Heart right ventricle (tissue), 16 donors: ENCODE measurements at places on chromosomes 6 and 20.

DNA sequence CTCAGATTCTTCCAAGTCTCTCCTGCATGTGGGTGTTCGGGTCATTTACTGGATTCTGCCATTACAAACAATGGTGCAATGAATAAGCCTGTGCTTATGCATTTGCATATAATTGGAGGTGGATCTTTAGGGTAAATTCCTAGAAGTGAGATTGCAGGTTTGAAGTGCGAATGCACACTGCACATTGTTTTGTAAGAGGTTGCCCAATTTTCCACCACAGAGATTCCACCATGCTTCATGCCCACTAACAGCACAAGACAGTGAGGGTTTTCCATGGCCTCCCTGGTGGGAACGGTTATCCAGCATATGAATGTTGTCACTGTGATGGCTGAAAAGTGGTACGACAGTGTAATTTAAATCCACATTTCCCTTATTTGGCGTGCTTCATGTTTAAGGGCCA, 178.8 kb upstream of the PMEPA1 start:
- DNase-seq, result no peak

DNA sequence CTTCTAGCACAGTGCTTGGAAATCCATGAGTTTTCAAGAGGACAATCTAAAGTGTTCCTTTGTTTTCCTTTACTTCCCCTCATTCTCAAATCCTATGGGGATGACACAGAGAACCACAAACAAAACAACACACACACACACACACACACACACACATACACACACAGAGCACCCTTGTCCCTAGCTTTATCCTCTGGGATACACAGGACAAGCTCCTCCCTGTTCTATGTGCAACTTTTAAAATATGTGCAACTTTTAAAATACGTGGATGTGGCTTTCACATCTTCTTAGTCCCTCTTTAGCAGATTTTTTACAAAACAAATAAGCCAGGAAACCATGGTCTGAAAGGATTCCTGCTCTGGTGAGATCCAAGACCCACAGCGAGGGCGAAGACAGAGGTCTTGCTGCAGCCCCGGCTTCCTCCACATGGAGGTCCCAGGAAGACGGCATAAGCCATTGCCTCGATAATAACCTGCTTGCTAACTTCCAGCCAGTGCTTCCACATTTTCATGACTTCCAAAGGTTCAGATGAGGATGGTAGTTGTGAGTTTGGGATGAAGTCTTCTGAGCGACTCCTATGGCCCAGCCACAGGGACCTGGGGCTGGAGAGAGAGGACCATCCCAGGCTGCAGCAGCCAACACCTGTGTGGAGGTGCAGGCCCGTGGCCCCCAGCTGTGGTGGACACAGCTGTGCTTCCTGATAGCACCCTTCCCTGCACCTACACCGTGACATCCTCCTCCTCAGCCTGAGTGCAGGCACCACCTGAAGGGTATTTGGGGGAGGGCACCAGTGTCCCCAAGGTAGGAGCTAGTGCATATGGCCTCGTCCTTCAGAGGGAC, 62.8 kb upstream of the CD93 start:
- no peak for DNase-seq

GRCh38 chr6:141641406-141641805, 491.3 kb upstream of the GJE1 start:
- DNase-seq, result no peak

- DNase-seq, result no peak
Observed at GRCh38 chr6:36840432-36841403, 1.5 kb upstream of the CPNE5 start.

GRCh38 chr6:13466304-13467215, 20.8 kb downstream of the GFOD1 start:
- no peak for DNase-seq

- DNase-seq, result no peak
Observed at GRCh38 chr20:36819659-36820058, 46.1 kb upstream of the DSN1 start.

DNA sequence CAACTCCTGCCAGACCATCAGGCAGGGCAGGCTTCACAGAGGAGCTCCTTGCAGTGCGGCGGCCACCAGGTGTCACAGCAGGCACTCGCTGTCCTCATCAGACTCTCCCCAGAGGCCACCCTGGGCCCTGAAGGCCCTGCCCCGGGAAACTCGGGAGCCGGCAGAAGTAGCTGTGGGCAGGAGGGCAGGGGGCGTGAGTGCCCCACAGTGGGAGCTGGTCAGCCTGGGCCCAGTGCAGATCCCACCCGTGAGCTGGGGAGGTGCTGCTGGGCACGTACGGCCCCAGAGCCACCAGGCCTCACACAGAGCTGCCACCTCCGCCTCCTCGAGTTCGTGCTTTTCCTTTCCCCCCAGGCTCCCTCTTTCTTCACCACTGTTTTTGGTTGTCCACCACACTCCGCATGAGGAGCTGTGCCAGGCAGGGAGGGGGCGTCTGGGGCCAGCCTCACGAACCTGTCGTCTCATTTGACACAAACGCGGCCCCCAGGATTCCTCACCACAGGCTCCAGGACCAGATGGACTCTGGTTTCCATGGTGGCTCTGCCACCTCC, 33.8 kb downstream of the FRMD1 start:
- peak; percentile 37 for DNase-seq

DNA sequence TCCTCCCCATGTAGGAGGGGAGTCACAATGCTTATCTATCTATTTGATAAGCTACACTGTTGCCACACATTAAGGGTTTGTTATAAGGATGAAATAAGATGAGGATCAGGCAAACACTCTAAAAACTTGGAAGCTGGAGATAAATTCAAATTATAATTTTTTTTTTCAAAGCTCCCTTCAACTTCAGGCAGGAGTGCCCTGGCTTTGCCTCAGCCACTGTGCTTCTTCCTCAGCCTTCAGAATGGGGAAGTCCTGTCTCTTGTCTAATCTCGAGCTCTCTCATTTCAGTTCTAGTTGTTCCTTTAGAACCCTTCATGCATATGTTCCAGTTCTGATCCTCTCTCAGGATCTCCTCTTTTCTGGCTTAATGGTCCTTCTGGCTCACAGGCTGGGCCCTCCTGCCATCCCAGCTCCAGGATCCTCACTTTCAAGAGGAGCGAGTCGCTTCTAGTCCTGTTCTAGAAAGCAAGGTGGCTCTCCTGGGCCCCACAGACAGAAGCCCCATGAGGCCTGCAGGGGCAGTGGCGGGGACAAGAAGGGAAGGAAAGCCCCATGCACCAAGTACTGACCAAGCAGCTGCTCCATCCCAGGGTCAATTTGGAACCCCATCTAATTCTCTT, 164.3 kb downstream of the VEGFA start:
- no peak for DNase-seq

- DNase-seq, result no peak
Observed at GRCh38 chr6:152313542-152314482, 323.4 kb downstream of the SYNE1 start.

GRCh38 chr6:624979-625378, 31.9 kb downstream of the HUS1B start:
- no peak for DNase-seq
